Cortex of kidney (tissue), 1 donor: ENCODE measurements at places on chromosomes 3 and 15.

DNA sequence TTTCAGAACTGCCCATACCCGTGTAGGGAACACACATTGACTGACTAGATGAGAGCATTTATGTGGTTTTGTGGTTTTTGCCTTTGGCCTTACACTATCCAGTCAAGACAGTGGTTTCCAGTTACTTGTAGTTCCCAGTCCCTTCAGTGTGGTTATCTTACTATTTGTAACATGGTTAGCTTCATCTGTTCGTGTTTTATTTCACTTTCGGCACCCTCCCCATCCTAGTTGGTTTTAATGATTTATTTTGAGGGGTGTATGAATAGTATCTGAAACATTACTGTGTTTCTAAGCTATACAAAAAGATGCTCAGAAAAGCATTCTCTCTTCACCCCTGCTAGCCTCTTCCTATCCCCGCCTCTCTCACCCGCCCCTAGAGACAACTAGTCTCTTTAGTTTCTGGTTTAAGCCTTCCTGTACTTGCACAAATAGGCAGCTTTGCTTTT, 14.1 kb downstream of the LYSMD4 start:
- no peak for DNase-seq

DNA sequence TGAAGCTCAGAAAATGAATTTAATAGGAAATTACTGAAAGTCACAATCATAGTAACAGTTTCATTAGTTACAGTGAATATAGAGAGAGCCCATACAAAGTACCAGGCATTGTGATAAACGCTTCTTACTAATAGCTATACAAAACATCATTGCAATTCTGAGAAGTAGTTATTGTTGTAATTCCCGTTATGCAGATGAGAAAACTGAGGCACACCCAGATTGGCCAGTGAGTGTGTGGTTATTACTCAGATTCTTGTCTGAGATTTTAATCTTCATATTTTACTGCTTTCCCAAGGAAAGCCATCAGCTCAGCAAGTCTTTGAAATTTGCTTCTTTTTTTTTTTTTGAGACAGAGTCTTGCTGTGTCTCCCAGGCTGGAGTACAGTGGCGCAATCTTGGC, 14.3 kb downstream of the FLNB start:
- no peak for DNase-seq

DNA sequence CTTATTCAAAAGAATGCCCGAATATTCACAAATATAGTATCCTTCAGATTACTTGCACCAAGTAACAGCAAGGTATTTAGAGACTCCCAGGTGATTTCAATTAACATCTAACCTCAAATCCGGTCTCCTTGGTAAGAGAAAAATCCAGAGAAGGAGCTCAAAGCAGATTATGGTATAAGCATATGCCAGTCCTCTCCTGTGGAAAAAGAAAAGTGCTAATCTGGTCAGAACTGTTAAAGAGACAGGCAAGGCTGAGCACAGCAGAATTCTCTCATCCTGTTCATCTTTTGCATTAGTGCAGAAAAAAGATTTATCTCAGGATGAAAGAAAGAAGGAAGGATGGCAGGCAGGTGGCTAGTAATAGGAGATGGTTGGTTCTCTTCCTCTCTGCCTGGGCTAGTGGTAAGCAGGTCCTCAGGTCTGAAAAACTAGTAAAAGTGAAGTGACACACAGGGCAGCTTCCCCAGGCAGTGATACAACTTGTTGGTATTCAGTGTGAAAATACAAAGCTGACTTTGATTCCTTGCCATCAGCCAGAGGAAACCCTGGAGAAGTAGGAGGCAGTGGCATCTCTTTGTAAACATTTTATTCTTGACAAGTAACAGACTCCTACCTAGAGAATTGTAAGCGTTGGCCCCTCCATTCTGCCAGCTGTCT, 14.2 kb downstream of the ATXN7 start:
- DNase-seq: no peak

- DNase-seq: no peak
Measured at GRCh38 chr15:43903864-43904290, 77.1 kb downstream of the WDR76 start.

DNA sequence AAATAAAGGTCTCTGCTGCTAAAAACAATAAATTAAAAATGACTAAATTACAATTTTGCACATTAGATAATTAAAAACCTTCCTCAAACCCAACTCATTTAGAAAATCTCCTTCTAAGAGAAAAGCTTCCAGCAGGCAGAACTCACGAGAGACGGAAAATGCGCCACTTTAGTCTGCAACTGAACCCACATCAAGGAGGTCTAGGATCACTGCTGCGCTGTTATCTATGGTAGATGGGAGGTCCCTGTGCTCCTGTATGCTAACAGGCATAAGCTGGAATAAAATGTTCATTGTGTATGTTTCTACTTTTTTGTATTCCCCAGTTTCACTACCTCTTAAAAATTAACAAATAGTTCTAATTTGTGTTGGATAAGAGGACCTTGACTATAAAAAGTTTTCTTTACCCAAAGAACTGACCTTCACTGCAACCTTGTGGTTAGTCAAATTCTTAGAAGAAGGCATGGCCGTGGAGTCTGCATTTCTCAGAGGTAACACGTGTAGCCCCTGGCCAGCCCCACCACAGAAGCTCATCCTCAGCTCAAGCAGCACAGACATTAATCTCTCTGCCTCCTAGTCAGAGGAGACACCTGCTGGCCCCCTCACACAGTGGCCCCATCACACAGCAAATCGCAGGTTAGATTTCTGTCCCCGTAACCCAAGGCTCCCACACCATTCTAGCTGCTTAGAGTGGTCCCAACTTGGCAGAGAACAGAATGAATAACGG, 22.3 kb downstream of the STIMATE start:
- no peak for DNase-seq

GRCh38 chr3:17207979-17208378, 323.2 kb downstream of the PLCL2 start:
- DNase-seq: no peak

DNA sequence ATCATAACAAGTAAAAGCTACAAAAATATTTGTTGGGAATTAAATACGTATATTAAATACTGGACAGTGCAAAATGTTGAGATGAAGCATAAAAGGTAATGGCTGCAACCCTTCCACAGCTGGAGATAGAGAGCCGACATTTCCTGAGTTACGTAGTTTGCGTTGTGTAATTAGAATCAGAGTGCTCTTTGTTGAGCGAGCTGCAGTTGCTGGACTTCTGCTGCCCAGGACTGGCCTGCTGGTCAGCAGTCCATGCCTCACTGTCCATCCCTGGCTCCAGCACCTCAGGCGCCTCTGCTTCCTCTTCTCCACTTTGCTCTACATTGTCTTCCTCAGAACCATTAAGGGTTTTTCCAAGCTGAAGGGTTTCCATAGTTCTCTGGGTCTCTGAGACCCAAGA, 28.4 kb upstream of the SHC4 start:
- no peak for DNase-seq

DNA sequence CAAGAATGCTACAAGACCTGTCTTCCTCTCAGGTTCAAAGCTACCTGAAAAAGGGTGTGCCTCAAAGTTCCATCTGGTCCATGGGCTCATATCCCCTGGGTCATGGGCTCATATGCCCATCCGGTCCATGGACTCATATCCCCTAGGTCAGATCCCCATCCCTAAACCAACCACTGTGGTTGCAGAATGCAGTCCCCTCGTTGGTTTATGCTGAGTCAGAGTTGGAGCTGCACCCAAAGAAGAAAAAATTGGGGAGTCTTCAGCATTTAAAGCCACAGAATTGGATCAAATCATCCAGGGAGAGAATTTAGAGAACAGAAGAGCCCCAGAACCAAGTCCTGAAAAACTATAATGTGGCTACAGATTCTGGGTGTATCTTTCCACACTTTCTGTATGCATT, 71.5 kb upstream of the IL12A start:
- no peak for DNase-seq

- no peak for DNase-seq
Measured at GRCh38 chr15:60442763-60443162, 36.2 kb downstream of the ICE2 start.

DNA sequence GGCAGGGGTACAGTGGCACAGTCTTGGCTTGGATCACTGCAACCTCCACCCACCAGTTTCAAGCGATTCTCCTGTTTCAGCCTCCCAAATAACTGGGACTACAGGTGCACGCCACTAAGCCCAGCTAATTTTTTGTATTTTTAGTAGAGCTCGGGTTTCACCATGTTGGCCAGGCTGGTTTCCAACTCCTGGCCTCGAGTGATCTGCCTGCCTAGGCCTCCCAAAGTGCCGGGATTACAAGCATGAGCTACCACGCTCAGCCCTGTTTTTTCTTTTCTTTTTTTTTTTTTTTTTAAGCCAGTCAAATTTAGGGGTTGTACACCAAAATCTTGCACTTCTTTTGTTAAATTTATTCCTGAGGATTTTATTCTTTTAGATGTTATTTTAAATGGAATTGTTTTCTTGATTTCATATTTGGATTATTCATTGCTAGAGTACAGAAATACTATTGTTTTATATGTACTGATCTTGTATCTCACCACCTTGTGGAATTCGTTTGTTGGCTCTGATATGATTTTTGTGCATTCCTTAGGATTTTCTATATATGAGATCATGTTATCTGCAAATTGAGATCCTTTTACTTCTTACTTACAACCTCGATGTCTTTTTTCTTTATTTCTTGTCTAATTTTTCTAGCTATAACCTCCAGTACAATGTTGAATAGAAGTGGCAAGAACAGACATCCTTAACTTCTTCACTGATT, 65.6 kb downstream of the ZNF609 start:
- no peak for DNase-seq

- DNase-seq: no peak
Measured at GRCh38 chr3:52197499-52197841, 490 bp upstream of the ALAS1 start.

DNA sequence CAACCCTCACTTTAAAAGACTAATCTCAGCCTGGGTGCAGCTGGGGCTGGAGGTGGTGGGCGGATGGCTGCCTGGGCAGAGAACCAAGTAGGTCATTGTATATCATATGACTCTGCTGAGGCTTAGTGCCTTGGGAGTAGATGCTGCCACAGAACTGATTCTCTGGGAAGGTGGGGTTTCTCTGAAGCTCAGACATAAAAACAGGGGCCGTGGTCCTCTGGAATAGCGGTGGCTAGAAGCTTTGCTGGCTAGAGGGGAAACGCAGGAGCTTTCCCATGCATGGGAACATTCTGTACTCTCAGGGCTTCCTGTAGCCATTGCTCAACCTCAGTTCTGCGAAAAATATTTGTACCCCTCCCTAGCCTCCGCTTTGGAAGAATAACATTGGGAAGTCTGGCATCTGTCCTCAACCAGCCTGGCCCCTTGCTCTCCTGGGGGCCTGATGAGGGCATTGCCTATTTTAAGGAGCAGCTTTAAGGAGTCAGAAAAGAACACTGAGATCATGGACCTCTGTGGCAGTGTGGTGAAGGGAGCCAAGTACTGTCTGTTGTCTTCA, 14.7 kb downstream of the TIMP4 start:
- DNase-seq: no peak

DNA sequence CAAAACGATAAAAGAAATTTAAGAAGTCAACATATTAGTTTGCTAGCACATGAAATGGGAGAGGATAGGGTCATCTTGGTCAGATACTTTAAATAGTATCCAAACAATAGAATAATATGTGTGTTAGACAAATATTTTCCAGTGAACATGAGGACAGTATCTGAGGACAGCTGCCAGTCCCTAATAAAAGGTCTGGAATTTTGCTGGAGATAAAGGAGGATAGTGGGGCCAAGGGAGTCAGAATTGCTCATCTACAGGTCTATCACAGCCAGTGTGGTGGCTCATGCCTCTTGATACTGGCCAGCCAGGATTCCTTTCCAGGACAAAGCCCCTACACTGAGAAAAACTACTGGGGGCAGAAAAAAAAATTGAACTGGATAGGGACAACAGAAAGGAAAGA, 74.0 kb downstream of the HERC1 start:
- no peak for DNase-seq

DNA sequence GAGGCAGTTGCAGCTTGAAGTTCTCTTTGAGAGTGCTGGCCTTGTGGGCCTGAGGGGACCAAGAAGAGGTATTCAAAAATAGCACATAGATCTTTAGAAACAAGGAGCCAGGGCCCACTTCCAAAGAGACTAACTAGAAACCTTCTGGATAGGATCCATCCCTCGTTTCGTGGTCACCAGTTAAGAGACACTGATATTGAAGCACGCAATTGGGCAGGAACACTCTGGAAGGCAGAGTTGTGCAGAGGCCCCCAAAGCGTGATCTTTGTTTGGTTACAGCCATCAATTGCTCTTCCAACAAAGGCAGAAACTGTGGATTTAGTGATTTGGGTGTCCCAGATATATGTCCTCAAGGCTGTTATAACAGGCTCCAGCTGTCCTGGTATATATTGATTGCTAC, 46.7 kb upstream of the ACAN start:
- DNase-seq: no peak

- DNase-seq: no peak
Measured at GRCh38 chr3:179957264-179957845, 79.4 kb downstream of the PEX5L start.

GRCh38 chr3:44252332-44252959, 10.8 kb downstream of the TOPAZ1 start:
- DNase-seq: no peak

DNA sequence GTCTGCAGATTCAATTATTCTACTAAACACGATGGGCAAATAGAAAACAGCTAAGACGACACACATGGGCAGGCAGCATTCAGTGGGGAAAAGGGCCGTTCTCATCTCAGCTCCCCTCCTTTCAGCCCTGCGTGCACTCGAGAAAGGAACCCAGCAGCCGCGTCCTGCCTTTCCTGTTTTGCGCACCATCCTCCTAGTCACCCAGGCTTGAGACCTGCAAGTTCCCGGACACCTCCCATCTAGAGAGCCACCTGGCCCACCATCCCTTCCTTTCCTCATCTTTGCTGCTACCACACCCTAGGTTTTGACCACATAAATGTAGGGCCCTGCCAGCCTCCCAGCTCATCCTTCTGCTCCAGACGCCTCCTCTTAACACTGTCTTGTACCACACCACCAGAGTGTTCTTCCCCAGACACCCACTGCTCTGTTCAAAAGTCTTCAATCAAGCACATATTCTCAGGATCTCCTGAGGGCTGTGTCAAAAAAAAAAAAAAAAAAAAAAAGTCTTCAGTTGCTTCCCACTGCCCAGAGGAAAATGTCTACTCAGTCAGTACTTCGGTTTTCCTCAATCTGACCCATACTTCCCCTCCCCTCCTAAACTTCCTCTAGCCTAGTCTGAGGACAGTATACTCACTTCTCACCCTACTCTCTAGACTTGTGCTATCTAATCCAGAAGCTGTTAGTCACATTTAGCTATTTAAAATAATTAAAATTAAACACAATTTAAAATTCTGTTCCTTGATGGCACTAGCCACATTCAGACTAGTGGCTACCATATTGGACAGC, 182.0 kb downstream of the STT3B start:
- no peak for DNase-seq

- no peak for DNase-seq
Measured at GRCh38 chr3:67858492-67858891, 204.1 kb upstream of the SUCLG2 start.

GRCh38 chr3:58706395-58707167, 40.0 kb upstream of the FAM3D start:
- DNase-seq: no peak

DNA sequence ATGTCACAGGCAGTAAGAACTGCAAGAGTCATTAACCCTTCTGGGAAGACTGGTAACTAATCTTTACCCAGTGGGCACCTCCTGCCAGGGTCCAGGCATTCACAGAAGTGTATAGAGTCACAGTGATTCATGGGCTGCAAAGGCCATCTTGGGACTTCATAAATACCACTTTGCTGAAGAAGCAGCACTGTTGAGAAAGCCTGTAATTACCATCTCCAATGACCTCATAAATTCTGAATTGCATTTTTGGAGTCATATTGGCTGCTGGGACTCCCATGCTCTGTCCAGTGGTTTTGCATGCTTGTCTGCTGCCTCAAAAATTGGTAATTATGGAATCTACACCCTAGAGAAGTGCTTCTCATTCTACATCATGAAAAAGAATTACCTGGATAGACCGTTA, 837.2 kb downstream of the NTRK3 start:
- DNase-seq: no peak

- DNase-seq: no peak
Measured at GRCh38 chr3:39849992-39850715, 40.7 kb downstream of the MYRIP start.
